ENCODE measurements at places on chromosomes 7 and 10. TPM values are rescaled to one million over a fixed set of nuclear protein-coding genes. Genes with fewer than 3 reads are reported as not detected.

DNA sequence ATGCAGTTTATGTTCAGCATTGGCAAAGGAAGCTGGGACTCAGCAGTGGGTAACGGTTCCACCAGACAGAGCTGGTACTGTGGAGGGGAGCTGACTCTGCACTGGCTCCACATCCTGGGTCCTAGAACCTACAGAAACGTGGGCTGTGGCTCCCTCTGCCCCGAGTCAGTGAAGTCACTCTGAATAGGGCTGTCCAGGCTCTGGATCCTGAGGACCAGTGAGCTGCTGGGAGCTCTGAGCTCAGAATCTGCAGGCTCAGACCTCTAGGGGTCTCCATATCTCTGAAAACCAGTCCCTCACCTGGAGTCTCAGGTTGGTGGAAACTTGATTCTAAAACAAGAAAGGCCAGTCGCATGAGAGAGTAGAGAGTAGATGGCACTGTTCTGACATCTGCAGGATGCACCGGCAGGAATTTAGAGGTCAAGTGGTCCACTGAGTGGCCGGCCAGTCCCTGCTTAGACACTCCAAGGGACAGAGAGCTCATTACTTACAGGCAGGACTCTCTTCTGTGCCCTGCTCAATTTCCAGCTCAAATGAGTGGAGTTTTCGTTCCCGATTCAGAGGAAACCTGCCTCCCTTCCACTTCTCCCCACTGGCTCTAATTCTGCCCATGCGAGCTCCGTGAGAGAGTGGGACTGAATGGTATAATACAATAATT lies 18.6 kb downstream of the NPFFR1 start:
- peak; percentile 33 for DNase-seq

DNA sequence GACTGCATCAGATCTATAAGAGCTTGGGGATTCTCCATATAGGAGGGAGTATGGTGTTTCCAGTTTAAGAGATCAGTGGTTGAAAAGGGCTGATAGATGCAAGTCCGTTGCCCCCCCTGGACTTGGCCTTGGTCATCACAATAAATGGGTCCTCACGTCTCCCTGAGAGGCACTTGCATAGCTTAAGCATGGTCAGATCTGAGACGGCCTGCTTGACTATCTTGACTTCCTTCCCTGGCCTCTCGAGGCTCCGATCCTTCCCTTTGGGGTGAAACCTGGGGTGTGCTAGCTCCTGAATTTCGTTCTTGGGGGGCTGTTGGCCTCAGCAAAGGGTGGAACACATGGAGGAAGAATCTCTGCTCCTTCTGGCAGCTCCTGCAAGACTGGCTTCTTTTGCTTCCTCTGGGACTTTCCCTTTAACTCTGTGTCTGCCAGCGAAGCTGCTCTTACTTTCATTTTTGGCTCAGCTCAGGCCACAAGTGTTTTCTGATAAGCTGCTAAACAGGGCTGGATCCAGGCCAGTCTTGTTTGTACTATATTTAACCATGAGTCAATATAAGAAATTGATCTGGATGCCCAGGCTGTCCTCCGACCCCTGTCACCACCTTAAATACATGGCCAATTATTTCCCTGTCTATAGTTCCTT lies 11.2 kb upstream of the ZNF485 start:
- DNase-seq: peak; percentile 22

DNA sequence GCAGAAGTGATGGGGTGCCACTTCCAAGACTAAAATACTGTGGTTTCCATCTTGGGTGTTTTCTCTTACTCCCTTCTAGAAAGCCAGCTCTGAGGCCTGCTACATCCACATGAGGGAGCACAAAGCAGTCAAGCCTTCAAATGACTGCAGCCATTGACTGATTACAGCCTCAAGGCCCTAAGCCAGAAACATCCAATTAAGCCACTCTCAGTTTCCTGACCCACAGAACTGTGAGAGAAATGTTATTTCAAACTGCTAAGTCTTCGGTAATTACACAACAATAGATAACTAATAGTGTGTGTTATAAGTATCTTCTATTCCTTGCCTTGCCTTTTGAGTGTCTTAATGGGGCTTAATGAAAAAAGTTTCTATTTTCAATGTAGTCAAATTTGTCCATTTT lies 24.8 kb downstream of the BRAF start:
- DNase-seq: no peak

GRCh38 chr7:64863969-64864368 lies 39.1 kb upstream of the ZNF273 start:
- no peak for DNase-seq

DNA sequence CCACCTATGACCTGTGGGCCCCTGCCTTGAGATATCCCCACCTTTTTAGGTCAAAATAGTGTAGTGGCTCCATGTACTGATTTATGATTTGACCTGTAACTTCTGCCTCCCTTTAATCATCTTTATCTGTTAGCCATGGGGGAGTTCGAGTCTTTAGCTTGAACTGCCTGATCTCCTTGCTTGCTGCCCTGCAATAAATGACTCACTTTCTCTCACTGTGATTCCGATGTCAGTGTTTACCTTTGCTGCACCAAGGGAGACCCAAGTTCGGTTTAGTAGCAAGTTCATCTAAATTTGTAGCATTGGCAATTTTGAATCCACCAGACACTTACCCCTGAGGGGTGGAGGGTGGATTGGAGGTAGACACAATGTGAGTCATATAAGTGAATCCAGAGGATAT lies 814.6 kb upstream of the AUTS2 start:
- DNase-seq: no peak

- no peak for DNase-seq
Measured at GRCh38 chr7:42590771-42591310, 321.0 kb downstream of the C7orf25 start.

- peak; percentile 59 for DNase-seq
Measured at GRCh38 chr7:132655131-132655727, 79.0 kb upstream of the PLXNA4 start.

DNA sequence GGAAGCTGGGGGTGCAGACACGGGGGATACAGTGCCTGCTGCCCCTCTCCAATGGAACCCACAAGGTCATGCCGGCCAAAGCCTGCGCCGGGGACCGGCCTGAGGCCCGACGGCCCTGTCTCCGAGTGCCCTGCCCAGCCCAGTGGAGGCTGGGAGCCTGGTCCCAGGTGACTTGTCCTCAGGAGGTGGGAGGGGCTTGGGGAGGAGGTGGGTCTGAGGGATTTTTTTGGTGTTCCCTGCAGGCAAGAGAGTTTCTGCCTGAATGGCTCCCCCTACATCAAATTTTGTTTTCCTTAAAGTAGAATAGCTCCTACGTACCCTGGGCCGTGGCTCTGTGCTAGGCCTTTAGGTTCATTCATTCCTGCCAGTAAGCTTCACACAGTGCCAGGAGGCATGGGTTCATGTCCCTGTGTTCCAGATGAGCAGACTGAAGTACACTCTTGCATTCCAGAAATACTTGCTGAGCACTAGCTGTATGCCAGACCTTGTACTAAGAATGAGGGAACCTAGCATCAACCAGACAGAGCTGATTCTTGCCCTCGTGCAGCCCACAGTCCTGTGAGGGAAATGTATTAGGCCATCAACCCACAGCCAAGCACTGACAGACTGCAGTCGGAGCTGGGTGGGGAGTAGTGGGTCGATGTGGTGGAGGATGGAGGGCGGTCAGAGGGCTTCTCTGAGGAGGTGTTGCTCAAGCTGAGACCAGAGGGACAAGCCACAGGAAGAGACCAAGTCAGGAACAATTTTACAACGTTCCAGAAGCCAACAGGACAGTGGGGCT lies 31.1 kb downstream of the TBATA start:
- no peak for DNase-seq

MRC1 gene
- 19.5 TPM for total RNA-seq

GRCh38 chr7:14321947-14322346 lies 332.5 kb upstream of the ETV1 start:
- peak; percentile 40 for DNase-seq

FRAT1 gene
- 3.0 TPM for total RNA-seq

PITX3 gene
- total RNA-seq: not detected

GNAT3 gene
- 0.26 TPM for total RNA-seq

TAS2R3 gene
- 2.6 TPM for total RNA-seq

All from body of pancreas (tissue), 4 donors.